ENCODE measurements at places on chromosomes 3 and 15.

GRCh38 chr15:58080398-58080797, 14.9 kb upstream of the ALDH1A2 start:
- DNase-seq, result no peak

- DNase-seq, result no peak
Observed at GRCh38 chr3:155737844-155738460, 6.9 kb downstream of the PLCH1 start.

DNA sequence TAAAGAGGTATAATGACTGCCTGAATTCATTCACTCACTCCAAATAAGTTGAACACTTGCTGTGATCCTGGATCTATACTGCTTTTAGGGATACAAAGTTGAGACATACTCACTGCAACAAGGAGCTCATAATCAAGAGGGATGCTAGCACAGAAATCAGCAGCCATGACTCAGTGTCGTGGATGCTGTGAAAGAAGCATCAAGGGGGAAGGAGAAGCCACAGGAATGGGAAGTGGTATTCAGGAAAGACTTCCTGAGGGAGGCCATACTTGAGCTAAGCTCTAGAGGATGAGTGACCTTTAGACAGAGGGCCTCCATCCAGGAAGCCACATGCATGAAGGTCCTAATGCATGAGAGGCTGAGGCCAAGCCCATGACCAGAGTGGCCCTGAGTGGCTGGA, 245.7 kb upstream of the RORA start:
- DNase-seq, result no peak

GRCh38 chr3:128348805-128349531, 117.7 kb downstream of the DNAJB8 start:
- no peak for DNase-seq

GRCh38 chr15:29863438-29863837, 41.2 kb upstream of the TJP1 start:
- DNase-seq, result no peak

GRCh38 chr15:73959801-73960200, 32.3 kb downstream of the STOML1 start:
- DNase-seq, result no peak

- no peak for DNase-seq
Observed at GRCh38 chr3:49813497-49814174, at the start of gene UBA7. UBA7 (minus strand) TSS chr3:49813953; CDS start chr3:49813787, 166 bp downstream.

GRCh38 chr3:162719684-162720341, 1223.2 kb downstream of the OTOL1 start:
- DNase-seq, result no peak

- no peak for DNase-seq
Observed at GRCh38 chr3:132117642-132118041, 82.8 kb upstream of the CPNE4 start.

DNA sequence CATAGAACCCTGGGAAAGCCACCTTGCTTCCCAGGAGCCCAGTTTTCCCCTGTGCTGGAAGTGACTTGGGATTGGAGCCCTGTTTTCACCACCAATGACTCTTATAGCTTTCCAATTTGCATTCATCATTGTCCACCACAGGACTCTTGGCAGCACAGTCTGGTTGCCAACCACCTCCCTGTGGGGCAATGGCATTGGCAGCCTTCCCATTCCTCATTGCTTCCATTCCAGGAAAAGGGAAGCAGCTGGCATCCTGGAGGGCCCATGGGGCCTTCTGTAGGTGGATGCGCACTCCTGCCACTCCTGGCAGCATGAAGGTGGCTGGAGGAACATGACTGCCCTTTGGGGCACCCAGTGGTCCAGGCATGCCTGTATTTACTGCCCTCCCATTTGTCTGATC, 57.7 kb downstream of the FEM1B start:
- DNase-seq, result no peak

- no peak for DNase-seq
Observed at GRCh38 chr15:51536965-51537574, 85.5 kb downstream of the DMXL2 start.

- no peak for DNase-seq
Observed at GRCh38 chr15:91291673-91292072, 191.6 kb downstream of the SV2B start.

DNA sequence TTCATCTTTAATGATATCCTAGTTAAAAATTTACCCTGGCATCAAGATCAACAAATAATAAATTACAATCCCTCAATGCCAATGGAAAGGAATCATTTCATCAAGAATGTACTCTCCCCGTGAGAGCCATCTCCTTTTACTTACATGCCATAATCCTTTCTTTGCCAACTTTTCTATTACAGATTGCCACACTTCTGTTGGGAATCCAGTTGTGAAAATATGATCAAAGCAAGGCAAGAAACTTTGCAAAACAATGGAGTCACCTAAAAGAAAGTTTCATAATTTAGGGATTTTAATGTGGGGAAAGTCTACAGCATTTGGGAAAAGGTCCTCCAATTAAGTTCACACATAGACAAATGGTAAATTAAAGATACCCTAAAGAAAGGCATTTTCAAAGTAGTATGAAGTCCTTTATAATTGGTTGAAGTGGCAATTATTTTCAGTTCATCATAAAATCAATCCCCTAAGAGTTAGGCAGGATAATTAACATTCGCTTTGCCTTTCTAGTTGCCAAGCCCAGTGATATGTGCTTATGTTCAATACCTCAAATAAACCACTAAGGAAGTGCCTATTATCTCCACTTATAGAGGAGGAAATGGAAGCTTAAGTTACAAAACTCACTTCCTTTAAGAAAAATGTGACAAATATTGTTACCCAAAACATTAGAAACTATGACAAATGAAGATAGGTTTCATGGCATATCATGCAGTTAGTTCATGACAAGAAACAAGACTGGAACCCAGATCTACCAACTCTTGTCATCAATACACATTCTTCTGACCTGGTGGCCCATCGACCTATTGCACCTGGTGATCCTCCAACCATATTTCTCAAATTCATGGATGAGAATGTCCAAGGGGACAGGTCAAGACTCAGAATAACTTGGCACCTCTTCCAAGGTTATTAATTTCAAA, 49.1 kb downstream of the TRANK1 start:
- no peak for DNase-seq

DNA sequence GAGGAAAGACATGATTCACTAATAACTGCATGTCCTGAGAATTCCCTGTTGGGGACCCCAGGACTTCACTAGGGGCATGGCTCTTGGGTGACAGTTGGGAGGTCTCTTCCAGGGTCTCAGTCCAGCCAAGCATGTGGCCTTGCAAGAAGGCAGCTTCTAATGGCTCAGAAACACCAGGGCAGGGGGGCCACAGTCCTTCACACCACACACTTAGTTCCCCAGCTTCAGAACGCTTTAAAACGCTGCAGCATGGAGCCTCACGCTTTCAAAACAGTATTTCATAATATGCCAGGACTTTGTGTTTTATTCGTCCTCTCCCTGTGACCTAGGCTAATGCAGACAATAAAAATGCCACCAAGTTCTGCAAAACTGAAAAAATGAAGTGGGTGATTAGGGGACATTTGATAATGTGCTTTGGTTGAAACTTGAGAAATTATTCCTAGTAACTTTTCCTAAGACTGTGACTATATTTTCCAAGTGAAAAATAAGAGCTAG, 48.4 kb upstream of the LIMD1 start:
- DNase-seq, result no peak

DNA sequence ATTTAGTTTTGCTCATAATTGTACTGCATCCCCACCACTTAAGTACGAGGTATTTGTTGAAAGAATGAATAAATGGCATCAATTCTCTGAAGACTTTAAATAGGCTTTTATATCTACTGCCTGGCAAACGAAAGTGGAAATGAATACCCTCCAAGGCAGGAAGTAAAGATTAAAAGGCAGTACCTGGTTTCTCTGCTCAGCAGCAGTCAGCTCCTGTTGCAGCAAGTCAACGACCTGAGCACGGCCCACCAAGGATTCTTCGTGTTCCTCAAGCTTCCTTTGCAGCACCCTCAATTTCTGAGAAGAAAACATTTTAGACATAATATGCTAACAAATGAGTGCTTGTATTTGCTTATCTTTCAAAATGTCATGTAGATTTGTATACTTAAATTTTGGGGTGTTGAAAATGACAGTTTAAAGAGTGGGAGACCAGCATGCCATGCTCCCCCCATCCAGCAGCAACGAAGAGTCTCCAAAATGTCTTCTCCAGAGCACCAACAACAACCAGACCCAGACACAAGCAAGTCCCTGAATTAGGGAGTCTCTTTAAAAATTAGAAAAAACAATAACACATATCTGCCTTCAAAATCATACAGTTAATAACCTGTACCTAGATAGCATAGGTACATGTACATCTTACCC, 31.2 kb downstream of the GOLGB1 start:
- no peak for DNase-seq

DNA sequence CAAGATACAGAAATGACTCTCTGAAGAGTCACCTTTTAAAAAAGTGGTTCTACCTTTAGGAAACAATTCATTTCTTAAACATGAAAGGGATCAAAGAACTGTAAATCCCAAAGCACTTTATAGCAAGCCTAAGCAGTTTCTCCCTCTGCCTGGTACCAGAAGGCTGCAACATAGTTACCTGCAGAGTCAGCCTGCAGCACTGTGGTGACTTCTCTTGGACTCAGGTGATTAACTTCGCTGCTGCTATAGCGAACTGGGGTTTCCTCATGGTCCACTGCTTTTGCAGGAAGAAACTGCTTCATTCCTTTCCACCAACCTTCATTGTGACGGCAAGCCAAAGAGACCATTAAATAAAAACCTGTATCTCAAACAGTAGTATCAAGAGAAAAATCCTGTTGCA, 37.3 kb downstream of the ST3GAL6 start:
- no peak for DNase-seq

- no peak for DNase-seq
Observed at GRCh38 chr15:61404567-61404966, 175.5 kb upstream of the RORA start.

DNA sequence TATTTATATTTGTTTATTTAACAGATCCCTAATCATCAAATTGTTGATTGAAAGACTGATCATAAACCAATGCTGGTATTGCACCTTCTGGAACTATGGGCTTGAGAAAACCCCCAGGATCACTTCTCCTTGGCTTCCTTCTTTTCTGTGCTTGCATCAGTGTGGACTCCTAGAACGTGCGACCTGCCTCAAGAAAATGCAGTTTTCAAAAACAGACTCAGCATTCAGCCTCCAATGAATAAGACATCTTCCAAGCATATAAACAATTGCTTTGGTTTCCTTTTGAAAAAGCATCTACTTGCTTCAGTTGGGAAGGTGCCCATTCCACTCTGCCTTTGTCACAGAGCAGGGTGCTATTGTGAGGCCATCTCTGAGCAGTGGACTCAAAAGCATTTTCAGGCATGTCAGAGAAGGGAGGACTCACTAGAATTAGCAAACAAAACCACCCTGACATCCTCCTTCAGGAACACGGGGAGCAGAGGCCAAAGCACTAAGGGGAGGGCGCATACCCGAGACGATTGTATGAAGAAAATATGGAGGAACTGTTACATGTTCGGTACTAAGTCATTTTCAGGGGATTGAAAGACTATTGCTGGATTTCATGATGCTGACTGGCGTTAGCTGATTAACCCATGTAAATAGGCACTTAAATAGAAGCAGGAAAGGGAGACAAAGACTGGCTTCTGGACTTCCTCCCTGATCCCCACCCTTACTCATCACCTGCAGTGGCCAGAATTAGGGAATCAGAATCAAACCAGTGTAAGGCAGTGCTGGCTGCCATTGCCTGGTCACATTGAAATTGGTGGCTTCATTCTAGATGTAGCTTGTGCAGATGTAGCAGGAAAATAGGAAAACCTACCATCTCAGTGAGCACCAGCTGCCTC, 14.7 kb downstream of the THBS1 start:
- no peak for DNase-seq

GRCh38 chr3:46890132-46890531, 12.6 kb downstream of the PTH1R start:
- DNase-seq, result no peak

Measured in stimulated activated CD4-positive, alpha-beta T cell treated with anti-CD3 and anti-CD28 coated beads, Interleukin-1b, Interleukin-23, amount 100 ng/mL, for 1 hour (primary cell).